Effector memory CD8-positive, alpha-beta T cell (primary cell): ENCODE measurements at places on chromosomes 5 and 9.

GRCh38 chr9:12463641-12464040 lies 229.5 kb upstream of the TYRP1 start:
- H3K4me1 ChIP-seq: no peaks in the 10 kb centered on the region
- no peak overlapping the region for H3K4me3 ChIP-seq
- H3K27ac ChIP-seq: no peak overlapping the region
- H3K36me3 ChIP-seq: no peaks in the 10 kb centered on the region
- no peak for DNase-seq

- DNase-seq: no peak
- no peaks in the 10 kb centered on the region for H3K27me3 ChIP-seq
- peaks cover 13% of the 10 kb centered on the region for H3K36me3 ChIP-seq
- no peak overlapping the region for H3K4me3 ChIP-seq
Measured at GRCh38 chr5:178252258-178252657, 19.7 kb upstream of the PHYKPL start.

GRCh38 chr9:38228331-38229103 lies 159.5 kb upstream of the SHB start:
- no peak for DNase-seq
- H3K27me3 ChIP-seq: peaks cover 44% of the 10 kb centered on the region
- no peak overlapping the region for H3K4me3 ChIP-seq
- H3K27ac ChIP-seq: no peak overlapping the region
- no peaks in the 10 kb centered on the region for H3K36me3 ChIP-seq

DNA sequence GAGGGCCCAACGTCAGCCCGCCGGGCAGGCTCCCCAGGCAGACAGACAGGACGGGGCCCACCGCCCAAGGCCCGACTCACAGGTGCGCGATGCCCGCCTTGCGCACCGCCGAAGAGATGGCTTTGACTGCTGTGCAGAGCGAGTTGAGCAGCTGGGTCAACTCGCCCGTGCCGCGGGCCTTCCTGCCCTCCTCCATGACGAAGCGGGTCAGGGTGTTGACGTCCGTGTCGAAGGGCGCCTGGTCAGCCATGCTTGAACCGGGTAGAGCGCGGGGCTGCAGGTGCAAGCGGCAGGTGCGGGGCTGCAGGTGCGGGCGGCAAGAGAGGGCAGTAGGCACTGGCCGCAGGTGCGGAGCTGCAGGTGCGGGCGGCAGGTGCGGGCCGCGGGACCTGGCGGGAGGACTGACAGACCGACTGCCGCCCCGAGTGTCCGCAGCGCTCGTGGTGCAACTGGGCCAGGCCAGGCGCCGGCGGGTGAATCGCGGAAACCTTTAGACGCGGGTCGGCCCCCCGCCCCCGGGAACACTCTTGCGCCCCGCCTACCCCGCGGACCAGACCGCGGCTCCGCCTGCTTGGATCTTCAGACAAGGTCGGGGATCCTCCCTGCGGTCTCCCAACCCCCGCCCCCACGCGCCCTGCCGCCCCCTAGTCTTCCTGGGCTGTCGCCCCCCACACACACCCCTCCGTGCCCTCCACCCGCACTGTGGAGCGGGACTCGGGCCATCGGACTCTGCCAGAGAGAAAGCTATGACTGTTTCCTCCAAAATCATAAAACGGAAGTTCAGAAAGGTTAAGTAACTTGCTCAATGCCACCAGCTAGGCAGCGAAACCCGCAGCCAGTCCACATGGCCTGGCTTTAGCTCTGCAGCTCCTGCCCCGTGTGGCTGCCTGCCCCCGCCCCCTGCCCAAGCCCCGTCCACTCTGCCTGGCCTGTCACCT lies at the start of gene FBP1:
Gene FBP1, minus strand, starts transcription at position 458 of the 938 bp plus-strand sequence. Its CDS starts 208 bp downstream, at position 250.
- peaks cover 5% of the 10 kb centered on the region for H3K36me3 ChIP-seq
- H3K27ac ChIP-seq: peak within 1 kb of the TSS; percentile 55
- H3K4me1 ChIP-seq: peaks cover 9% of the 10 kb centered on the region
- peak; percentile 18 for DNase-seq

- DNase-seq: peak; percentile 54
- H3K36me3 ChIP-seq: peaks cover 16% of the 10 kb centered on the region
- H3K27me3 ChIP-seq: peaks cover 18% of the 10 kb centered on the region
- H3K4me3 ChIP-seq: peak overlapping the region; percentile 98
- peaks cover 37% of the 10 kb centered on the region for H3K4me1 ChIP-seq
- peak overlapping the region; percentile 88 for H3K27ac ChIP-seq
Measured at GRCh38 chr9:91424403-91425176, 958 bp upstream of the NFIL3 start.

GRCh38 chr5:38417658-38418017 lies 138.8 kb downstream of the LIFR start:
- H3K36me3 ChIP-seq: no peaks in the 10 kb centered on the region
- no peak overlapping the region for H3K27ac ChIP-seq
- H3K27me3 ChIP-seq: peaks cover 79% of the 10 kb centered on the region
- DNase-seq: no peak
- H3K4me3 ChIP-seq: no peak overlapping the region

DNA sequence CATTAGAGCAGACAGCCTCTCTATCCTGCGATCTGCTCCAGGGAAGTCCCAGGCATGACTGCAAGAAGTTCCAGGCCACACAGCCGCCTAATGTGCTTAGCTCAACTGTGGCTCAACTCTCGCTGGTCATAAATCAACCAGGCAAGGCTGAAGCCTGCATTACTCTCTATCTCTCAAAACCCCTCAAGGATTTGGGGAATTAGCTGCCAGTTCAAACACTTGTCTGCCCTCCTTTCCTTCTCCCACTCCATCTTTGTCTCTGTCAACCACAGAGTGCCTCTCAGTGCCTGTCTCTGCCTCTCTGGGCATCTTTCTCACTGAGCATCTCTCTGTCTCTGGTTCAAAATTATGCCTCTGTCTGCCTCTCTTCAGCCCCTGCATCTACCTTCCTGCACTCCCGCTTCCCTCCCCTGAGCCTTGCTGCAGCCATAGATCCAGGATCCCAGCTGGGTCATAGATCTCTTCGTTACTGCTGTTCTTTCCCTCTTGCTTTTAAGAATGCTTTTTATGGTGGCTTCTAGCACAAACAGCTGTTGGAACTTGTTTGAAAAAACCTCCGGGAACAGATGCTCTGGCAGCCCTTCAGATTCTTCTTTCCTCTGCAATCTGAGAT lies 27.9 kb upstream of the GALNT10 start:
- no peaks in the 10 kb centered on the region for H3K4me1 ChIP-seq
- peaks cover 33% of the 10 kb centered on the region for H3K27me3 ChIP-seq
- H3K36me3 ChIP-seq: no peaks in the 10 kb centered on the region
- H3K4me3 ChIP-seq: no peak overlapping the region
- DNase-seq: no peak

DNA sequence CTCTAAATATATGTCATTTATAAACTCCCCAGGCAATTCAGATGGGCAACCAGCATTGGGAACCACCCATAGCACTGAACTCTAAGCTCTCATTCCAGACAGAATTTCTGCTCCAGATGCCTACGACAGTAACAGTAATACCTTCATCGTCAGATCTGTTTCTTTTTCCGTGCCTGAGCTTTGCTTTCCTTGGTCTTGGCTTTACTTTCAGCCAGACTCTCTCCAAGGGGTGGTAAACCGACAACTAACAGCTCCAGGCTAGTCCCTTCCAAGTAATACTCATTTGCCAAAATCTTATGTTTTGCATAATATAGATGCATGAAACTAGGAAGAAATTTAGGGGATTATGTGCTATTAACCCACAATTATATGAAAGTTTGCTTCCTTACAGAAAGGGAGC lies 102.3 kb downstream of the PJA2 start:
- no peaks in the 10 kb centered on the region for H3K27me3 ChIP-seq
- H3K27ac ChIP-seq: no peak overlapping the region

DNA sequence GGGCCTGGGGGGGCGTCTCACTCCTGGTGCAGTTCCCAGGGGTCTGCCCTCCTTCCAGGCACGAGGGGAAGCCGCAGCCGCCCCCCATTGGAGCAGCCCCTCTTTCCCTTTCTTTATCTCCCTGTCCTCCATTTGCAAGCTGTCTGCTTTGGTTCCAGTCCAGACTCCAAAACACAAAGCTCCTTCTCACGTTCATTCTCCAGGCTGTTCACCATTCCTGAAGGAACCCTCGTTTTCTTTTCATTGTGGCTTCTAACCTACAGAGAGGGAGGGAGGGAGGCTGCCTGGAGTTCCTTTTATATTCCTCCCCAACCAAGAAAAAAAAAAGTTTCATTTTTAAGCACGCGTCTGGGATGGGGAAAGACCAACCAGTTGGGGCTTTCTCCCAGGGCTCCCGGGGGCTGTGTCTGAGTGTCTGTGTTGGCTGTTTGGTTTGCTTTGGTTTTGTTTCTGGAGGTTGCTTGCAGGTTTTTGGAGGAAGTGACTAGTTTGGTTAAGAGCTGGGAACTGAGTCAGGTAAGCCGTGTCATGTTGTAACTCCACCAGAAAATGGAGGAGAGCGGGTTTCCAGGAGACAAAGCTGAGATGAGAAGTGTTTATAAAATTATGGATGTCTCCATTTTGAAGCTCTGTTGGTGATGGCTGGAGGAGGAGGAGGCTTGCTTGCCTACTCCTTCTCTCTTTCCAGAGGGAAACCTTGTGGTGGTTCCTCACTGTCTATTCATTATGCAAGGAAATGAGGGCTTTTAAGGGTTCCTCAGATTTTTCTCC lies 1.6 kb downstream of the ZNF462 start:
- H3K4me3 ChIP-seq: peak overlapping the region; percentile 77
- H3K27ac ChIP-seq: no peak overlapping the region
- peaks cover 7% of the 10 kb centered on the region for H3K4me1 ChIP-seq
- DNase-seq: no peak

GRCh38 chr5:35461530-35461929 lies 156.1 kb upstream of the SPEF2 start:
- H3K36me3 ChIP-seq: no peaks in the 10 kb centered on the region
- H3K27me3 ChIP-seq: peaks cover 18% of the 10 kb centered on the region

DNA sequence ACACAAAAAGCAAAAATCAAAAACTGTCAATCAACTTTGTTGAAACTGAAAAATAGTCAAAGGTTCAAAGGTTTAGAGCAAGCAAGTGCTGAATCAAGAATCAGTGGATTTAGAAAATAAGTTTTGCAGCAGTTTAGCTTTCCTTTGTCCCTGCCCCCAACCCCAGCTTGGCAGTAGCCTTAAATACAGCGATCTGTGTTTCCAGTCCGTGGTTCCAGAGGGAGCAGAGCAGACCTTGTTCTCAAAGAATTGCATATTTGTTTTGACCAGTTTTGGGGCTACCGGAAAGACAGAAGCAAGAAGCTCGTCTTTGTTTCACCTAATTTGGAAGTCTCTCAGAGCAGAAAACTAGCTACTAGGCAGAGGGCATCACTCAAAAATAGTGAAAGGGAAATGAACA lies 57.2 kb upstream of the PRDM9 start:
- no peaks in the 10 kb centered on the region for H3K27me3 ChIP-seq
- no peak overlapping the region for H3K27ac ChIP-seq
- H3K36me3 ChIP-seq: no peaks in the 10 kb centered on the region
- no peak overlapping the region for H3K4me3 ChIP-seq
- DNase-seq: no peak
- H3K4me1 ChIP-seq: no peaks in the 10 kb centered on the region

- peaks cover 3% of the 10 kb centered on the region for H3K36me3 ChIP-seq
- no peak overlapping the region for H3K27ac ChIP-seq
- peak; percentile 75 for DNase-seq
- peaks cover 17% of the 10 kb centered on the region for H3K27me3 ChIP-seq
- no peak overlapping the region for H3K4me3 ChIP-seq
Measured at GRCh38 chr9:35882263-35882848, 12.2 kb upstream of the OR13J1 start.

GRCh38 chr9:127293328-127293727 lies 28.8 kb downstream of the GARNL3 start:
- H3K36me3 ChIP-seq: peaks cover 3% of the 10 kb centered on the region
- no peak for DNase-seq
- H3K27me3 ChIP-seq: peaks cover 12% of the 10 kb centered on the region
- H3K4me3 ChIP-seq: no peak overlapping the region

- no peaks in the 10 kb centered on the region for H3K4me1 ChIP-seq
- no peaks in the 10 kb centered on the region for H3K36me3 ChIP-seq
- H3K27me3 ChIP-seq: no peaks in the 10 kb centered on the region
- no peak overlapping the region for H3K4me3 ChIP-seq
- DNase-seq: no peak
Measured at GRCh38 chr5:98593418-98593817, 180.0 kb upstream of the RGMB start.

DNA sequence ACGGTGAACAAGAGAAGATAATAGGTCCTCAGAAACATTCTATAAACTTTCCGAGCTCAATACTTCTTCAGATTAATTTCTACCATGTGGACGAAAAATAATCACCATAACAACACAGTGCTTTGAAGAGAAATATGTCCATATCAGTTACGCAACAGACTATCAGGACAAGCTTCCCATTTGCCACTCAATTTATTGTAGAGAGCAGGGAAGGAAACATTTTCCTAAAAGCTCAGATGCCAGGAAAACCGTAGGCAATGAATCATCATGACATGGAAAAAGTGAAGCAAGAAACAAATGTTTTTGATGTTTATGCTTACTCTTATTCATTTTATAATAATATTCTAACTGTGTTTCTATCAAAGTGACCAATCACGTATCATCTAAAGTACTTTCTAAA lies 87.6 kb downstream of the S1PR3 start:
- no peak overlapping the region for H3K27ac ChIP-seq
- H3K27me3 ChIP-seq: peaks cover 74% of the 10 kb centered on the region
- DNase-seq: no peak
- no peak overlapping the region for H3K4me3 ChIP-seq

GRCh38 chr9:125617087-125617486 lies 89.9 kb downstream of the MAPKAP1 start:
- no peaks in the 10 kb centered on the region for H3K36me3 ChIP-seq
- H3K4me3 ChIP-seq: no peak overlapping the region

- no peak overlapping the region for H3K4me3 ChIP-seq
- H3K36me3 ChIP-seq: no peaks in the 10 kb centered on the region
- no peak for DNase-seq
- no peaks in the 10 kb centered on the region for H3K27me3 ChIP-seq
- H3K27ac ChIP-seq: no peak overlapping the region
Measured at GRCh38 chr5:142571371-142571770, 114.5 kb downstream of the FGF1 start.

DNA sequence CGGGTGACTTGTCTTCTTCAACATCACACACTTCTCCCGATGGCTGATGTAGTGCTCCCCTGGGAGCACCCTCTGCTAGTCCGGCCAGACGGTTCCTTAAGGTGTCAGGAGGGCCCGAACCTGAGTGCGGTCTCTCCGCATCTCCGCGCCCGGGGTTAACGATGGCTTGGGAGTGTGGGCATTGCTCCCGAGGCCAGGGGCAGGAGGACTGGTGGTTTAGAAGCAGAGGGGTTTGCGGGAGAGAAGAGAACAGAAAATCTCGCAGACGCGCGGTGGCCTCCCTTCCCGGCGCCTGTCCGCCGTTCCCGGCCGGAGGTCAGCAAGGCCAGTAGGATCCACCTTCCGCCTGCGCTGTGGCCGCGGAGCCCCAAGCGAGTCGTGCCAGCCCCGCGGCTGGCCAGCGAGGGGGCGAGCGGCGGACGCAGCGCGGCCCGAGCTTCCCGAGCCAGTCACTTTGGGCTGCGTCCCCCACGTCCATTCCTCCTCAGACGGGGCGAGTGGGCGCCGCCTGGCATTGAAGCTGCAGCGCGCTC lies 700 bp downstream of the CDO1 start:
- no peak overlapping the region for H3K27ac ChIP-seq
- H3K4me1 ChIP-seq: peaks cover 6% of the 10 kb centered on the region
- H3K36me3 ChIP-seq: peaks cover 4% of the 10 kb centered on the region
- H3K4me3 ChIP-seq: peak overlapping the region; percentile 60
- H3K27me3 ChIP-seq: peaks cover 97% of the 10 kb centered on the region

- DNase-seq: no peak
- H3K4me1 ChIP-seq: no peaks in the 10 kb centered on the region
Measured at GRCh38 chr9:86703346-86703745, 244.0 kb downstream of the GAS1 start.

- peaks cover 34% of the 10 kb centered on the region for H3K36me3 ChIP-seq
- no peaks in the 10 kb centered on the region for H3K4me1 ChIP-seq
- H3K27ac ChIP-seq: no peak overlapping the region
- no peak for DNase-seq
Measured at GRCh38 chr9:101566904-101567724, 27.7 kb downstream of the PPP3R2 start.
